ENCODE measurements at places on chromosomes 5 and 9. TPM values are rescaled to one million over a fixed set of nuclear protein-coding genes. Genes with fewer than 3 reads are reported as not detected.

ANAPC2 gene
- 20.8 TPM for total RNA-seq

TRIO gene
- 95.9 TPM for total RNA-seq

CD180 gene
- not detected for total RNA-seq

BTNL8 gene
- not detected for total RNA-seq

PCDHGA9 gene
- 0.68 TPM for total RNA-seq

ADGRD2 gene
- 0.07 TPM for total RNA-seq

TBC1D9B gene
- total RNA-seq: 77.6 TPM

TNC gene
- total RNA-seq: 12.7 TPM

AFAP1L1 gene
- total RNA-seq: 16.6 TPM

SPATA31E1 gene
- not detected for total RNA-seq

C9orf72 gene
- 5.7 TPM for total RNA-seq

INSL6 gene
- total RNA-seq: not detected

PAEP gene
- not detected for total RNA-seq

CTNND2 gene
- total RNA-seq: 0.18 TPM

IFNA21 gene
- not detected for total RNA-seq

GARNL3 gene
- 3.0 TPM for total RNA-seq

EXOC3 gene
- total RNA-seq: 22.0 TPM

GIN1 gene
- 5.7 TPM for total RNA-seq

KDM3B gene
- 49.0 TPM for total RNA-seq

PHF24 gene
- 0.54 TPM for total RNA-seq

LCN10 gene
- not detected for total RNA-seq

GARIN3 gene
- not detected for total RNA-seq

HSPB3 gene
- not detected for total RNA-seq

TXNDC8 gene
- total RNA-seq: not detected

CD14 gene
- not detected for total RNA-seq

TAS2R1 gene
- not detected for total RNA-seq

PCDHGA3 gene
- not detected for total RNA-seq

ITK gene
- total RNA-seq: not detected

NTNG2 gene
- 0.03 TPM for total RNA-seq

ANKRD20A1 gene
- total RNA-seq: 0.61 TPM

NLN gene
- 39.1 TPM for total RNA-seq

TMEM174 gene
- total RNA-seq: not detected

PCDHB16 gene
- not detected for total RNA-seq

PCDHA10 gene
- 0.04 TPM for total RNA-seq

DBH gene
- total RNA-seq: not detected

GABRA6 gene
- not detected for total RNA-seq

CDO1 gene
- total RNA-seq: 0.18 TPM

EDIL3 gene
- 0.04 TPM for total RNA-seq

HTR4 gene
- not detected for total RNA-seq

CATSPER3 gene
- total RNA-seq: 0.10 TPM

IFNE gene
- 1.4 TPM for total RNA-seq

CKMT2 gene
- not detected for total RNA-seq

Measured in foreskin keratinocyte (primary cell).